Gastroesophageal sphincter (tissue), 4 donors: ENCODE measurements at places on chromosomes 4 and X.

- no peak for ATAC-seq
Observed at GRCh38 chr4:11768251-11768972, 339.7 kb upstream of the HS3ST1 start.

DNA sequence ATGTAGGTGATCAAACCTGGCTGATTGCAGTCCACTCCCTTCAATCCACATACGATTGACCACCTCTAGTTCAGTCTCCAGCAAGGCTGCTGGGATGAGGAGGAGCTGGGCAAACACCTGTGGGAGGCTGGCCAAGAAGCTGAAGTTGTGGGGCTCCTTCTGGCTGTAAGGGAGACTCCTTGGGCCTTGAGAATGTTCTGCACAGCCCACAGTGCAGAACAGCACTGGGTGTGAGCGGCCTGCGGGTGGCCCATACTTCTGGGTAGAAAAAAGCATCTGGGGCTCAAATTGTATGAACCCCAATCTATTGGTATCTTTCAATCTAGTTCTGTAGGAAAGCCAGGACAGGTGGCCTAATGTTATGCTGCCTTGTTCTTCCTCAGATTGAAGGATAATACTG, 1608.8 kb upstream of the PCDH10 start:
- ATAC-seq: no peak

DNA sequence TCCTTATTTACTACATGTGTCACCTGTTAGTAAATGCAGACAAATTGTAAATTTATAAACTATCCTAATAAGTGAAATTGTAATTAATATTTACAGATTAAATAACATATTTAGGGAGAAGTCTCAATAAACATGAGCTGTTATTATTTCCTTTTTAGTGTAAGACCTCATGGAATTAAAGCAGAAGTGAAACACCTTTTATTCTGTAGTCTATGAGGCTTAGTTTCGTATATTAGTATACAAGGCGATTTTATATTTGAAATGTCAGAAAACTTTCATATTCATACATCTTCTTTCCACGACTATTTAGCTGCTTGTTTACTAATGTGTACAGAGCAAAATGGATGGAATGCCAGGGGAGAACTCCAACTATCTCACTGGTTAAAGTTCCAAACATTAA, 414.4 kb downstream of the ARHGAP24 start:
- ATAC-seq: no peak

GRCh38 chr4:1839282-1839681, 16.7 kb downstream of the LETM1 start:
- no peak for ATAC-seq

- ATAC-seq: no peak
Observed at GRCh38 chr4:151329217-151330007, 4.0 kb upstream of the SH3D19 start.

DNA sequence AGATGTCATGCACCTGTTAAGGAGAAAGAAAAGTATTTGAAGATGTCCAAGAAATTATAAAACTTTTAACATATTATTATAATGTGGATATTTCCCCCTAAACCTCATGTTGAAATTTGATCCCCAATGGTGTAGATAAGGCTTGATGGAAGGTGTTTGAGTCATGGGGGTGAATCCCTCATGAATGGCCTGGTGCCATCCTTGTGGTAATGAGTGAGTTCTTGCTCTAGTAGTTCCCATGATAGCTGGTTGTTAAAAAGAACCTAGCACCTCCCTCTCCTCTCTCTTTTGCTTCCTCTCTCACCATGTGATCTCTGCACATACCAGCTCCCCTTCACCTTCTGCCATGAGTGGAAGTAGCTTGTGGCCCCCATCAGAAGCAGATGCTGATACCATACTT, 176.6 kb upstream of the NR3C2 start:
- no peak for ATAC-seq

GRCh38 chr4:177369372-177369771, 59.7 kb downstream of the NEIL3 start:
- ATAC-seq: no peak

DNA sequence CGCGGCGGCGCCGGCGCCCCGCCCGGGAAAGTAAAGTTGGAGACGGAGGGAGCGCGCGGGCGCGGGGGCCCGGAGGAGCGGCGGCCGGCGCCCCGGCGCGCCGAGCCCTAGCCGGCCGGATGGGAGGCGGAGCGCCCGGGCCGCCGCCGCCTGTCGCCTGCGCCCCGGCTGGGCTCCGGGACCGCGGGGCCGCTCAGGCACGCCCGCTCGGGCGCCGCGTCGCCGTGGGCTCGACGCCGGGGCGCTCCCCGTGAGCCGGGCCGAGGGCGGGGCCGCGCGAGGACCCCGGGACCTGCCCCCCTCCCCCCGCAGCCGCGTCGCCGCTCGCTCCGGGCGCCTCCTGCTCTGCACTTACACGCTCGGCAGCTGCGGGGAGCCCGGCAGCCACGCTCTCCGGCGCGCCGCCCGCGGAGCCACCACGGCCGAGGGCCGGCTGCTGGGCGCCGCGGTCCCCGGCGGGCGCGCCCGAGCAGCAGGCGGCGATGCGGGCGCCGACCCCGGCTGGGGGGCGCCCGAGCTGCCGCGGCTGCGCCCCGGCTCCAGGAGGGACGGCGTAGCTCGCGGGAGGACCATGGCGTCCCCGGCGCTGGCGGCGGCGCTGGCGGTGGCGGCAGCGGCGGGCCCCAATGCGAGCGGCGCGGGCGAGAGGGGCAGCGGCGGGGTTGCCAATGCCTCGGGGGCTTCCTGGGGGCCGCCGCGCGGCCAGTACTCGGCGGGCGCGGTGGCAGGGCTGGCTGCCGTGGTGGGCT, at the start of gene ADRA2C:
TSS of gene ADRA2C (plus strand) at position 350 of the 749 bp plus-strand sequence. CDS start at position 572, 222 bp downstream.
- no peak for ATAC-seq

DNA sequence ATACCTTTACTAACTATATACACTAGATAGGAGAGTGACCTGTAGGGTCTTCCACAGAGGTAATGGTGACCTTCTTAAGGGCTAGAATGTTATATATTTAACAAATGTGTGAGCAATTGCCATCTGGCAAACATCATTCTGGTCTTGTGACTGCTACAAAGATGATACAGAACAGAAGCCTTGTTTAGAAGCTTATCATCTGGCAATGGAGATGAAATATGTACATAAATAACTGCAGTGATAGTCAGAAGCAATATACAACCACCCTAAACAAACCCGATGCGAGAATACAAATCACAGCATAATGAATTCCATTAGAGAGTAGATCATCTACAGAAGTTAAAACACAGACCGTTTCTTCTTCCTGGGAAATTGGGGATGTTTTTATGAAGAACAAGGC, 952.7 kb upstream of the SLIT2 start:
- no peak for ATAC-seq

GRCh38 chr4:143512978-143513313, 556 bp upstream of the SMARCA5 start:
- no peak for ATAC-seq

GRCh38 chr4:52748432-52748831, 2.8 kb downstream of the ERVMER34-1 start:
- no peak for ATAC-seq

- ATAC-seq: no peak
Observed at GRCh38 chrX:68443155-68443868, 10.0 kb upstream of the OPHN1 start.

- no peak for ATAC-seq
Observed at GRCh38 chr4:153471698-153472093, 5.5 kb downstream of the TMEM131L start.

DNA sequence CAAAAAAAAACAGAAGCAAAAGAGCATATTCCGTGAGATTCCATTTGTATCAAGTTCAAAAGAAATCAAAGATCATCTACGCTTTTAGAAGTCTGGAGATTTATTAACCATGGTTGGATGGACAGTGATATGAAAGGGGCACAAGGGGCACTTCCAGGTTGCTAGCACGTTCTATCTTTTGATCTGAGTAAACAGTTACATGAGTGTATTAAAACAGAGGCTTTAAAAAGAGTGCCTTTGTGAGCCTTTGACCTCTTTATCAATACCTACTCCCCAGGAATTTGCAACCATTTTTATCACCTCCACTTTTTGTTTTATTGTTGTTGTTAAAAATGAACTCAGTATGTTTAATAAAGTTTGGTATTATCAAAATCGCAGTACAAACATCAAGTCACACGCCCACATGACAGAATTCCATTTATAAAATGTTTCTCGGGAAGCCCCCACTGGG, 72.4 kb upstream of the UCP1 start:
- no peak for ATAC-seq

- ATAC-seq: no peak
Observed at GRCh38 chrX:70026112-70026850, 23.5 kb downstream of the AWAT2 start.

DNA sequence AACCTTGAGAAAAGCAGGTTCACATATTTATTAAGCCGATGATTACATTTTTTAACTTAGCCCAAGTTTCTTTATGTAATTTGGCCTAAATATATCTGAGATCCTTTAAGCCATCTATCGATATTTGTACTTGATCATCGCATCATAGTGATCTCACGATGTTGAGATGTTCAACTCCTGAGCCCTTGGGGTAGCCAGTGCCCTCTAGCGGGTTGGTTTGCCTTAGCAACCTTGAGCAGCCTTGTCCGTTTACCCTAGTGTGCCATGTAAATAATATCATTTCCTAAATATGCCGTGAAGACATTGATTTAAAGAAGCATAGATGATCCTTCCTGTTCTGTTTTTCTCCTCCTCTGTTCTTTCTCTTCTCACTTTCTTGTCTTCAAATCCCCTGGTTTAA, 432.2 kb downstream of the RPA4 start:
- ATAC-seq: no peak

DNA sequence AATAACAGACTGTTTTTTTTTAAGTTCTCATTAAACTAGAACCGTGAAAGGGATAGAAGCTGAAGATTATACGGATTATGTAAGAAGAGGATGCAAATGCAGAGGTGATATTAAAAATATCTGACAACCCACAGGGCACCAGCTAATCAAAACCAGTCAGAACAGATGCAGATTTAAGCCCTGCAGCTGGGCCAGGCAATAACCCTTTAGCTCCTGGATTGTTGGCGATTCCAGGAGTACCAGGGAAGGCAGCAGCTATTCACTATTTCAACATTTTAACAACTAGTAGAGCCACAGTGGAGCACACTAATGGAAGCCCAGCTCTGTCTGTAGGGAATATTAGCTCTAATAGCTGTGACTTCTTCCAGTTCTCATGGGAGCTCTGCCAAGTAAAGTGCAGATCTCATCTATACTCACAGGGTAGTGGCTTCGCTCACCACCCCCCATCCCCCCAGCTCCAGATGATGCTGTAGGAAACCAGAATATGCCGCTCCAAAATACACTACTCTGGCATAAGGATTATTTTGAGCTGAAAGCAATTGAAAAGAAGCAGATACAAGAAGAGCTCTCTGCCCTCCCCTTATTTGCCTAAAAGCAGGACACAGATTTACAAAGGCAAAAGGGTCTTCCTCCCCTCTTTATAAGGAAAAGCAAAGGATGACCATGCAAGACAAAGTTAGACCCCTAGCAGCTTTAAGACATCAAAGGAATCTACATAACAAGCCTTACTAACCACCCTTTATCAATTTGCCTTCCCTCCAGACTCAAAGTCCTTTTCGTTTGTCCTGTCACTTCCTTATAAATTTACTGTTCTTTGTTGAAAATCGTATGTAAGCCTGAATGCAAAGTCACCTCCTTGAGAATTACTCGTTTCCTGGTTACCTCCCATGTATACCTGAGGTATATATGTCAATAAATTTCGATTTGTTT, 13.7 kb downstream of the SCD5 start:
- no peak for ATAC-seq

DNA sequence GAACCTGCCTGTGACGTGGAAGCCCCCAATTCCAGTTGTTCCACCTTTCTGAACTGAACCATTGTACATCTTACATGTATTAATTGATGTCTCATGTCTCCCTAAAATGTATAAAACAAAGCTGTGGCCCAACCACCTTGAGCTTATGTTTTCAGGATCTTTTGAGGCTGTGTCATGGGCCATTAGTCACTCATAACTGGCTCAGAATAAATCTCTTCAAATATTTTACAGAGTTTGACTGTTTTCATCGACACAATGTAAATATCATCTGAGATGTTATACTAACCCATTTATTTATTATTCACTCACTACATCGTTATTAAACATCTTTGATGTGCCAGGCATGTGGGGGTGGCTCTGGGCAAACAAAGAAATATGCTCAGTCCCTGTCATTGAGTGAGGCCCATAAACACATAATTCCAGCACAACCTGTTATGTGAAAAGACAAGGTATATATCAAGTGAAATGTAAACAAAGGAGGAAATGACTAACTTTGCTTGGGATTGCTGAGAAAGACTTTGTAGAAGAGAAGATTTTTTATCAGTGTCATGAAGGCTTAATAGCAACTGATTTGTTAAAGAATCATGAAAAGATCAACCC, 34.5 kb upstream of the PPM1K start:
- no peak for ATAC-seq

- ATAC-seq: no peak
Observed at GRCh38 chrX:22313766-22314165, 41.1 kb downstream of the CBLL2 start.

GRCh38 chrX:96430756-96431455, 253.7 kb upstream of the DIAPH2 start:
- no peak for ATAC-seq

DNA sequence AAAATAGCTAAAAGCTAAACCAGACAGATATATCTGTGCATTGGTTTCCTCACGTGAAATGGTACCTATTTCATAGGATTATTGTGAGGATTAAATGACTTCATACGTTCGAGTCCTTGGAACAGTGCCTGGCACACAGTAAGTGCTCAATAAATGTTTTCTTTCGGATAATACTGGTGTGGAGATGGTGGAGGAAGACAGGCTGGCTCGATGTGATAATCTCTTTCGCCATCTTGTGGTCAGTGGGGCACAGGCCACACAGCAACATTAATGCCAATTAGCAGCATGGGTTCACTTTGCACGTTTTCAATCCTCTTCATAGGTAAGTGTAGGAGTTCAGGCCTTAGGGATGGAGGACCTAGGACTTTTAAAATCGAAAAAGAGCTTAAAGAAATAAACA, 9.3 kb downstream of the PAGE4 start:
- ATAC-seq: no peak

DNA sequence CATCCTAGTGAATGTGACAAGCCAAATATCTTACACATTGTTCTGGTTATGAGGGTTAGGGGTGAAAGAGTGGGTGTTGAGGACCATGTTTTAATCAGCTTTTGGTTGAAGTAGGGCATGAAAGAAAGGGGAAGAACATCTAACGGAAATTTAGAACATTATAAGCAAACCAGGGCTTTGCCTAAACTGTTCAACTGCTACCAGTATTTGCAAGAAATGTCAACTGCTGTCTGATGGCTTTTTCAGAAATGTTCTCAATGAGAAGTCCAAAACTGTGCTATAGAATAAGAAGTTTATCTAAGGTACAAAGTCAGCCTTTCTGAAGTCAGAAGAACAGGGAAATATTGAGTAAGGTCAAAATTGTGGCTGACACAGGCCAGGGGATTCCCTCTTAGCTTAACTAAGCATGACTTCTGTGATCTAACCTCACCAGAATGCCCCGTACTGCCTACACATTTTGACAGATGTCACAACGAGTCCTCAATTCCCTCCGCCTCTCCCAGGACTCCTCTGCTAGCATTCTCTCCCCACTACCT, 67.1 kb downstream of the DTHD1 start:
- no peak for ATAC-seq

- ATAC-seq: no peak
Observed at GRCh38 chr4:88628746-88629145, 36.5 kb downstream of the HERC3 start.

- no peak for ATAC-seq
Observed at GRCh38 chr4:37903901-37904300, 13.0 kb downstream of the TBC1D1 start.
